RPMI8226 (cell line): ENCODE measurements at places on chromosomes 6 and 20.

DNA sequence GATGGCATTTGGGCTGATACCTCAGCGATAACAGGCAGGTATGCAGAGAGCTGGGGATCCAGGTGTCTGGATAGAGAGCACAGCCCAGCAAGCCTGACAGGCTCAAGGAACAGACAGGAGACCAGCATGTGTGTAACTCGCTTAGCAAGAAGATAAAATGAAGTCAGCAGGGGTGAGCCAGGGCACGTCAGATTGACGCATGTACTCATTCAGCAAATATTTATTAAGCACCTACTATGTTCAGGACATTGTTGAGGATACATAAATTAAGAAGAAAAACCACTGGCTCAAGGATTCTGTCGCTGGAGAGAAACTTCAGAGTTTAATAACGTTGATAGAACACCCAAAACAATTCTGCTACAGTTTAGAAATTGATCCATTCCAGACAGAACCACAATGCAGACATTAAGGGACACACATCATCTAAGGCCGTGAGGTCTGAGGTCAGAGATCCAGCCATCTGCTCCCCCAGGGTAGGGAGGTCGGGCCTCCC is 1.0 kb upstream of the DUSP22 start:
- peak; percentile 93 for DNase-seq

GRCh38 chr6:41940759-41941279 is 789 bp downstream of the CCND3 start:
- DNase-seq: peak; percentile 39

DNA sequence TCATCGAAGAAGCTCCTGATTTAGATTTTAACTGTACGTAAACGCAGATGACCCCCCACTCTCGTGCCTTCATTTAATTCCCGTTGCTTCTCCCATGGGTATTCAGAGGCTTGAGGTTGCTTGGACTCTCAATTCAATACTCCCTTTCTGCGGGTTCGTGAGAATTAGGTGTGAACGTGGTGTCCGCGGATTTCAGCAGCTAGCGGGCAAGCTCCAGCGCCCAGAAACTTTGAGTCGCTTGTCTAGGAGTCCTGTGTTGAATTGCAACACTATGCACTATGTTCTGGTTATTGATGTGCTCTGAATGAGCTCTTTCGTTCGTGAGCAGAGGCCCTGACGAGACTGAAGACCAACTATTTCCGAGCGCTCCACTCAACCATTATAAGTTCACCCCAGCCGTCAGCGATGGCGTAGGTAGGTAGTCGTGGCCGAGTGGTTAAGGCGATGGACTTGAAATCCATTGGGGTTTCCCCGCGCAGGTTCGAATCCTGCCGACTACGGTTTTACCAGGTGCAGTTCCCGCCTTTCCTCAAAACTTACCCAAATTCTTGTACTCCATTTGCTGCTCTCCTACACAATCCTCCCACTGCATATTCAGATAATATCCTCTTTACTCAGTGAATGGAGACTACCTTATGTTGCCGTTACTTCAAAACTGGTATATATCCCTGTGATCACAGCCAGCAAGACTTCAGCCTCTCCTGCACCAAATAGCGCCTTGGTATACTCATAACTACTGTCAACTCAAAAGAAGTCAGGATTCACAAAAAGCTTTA is 72.6 kb upstream of the ZNF184 start:
- DNase-seq: peak; percentile 85

DNA sequence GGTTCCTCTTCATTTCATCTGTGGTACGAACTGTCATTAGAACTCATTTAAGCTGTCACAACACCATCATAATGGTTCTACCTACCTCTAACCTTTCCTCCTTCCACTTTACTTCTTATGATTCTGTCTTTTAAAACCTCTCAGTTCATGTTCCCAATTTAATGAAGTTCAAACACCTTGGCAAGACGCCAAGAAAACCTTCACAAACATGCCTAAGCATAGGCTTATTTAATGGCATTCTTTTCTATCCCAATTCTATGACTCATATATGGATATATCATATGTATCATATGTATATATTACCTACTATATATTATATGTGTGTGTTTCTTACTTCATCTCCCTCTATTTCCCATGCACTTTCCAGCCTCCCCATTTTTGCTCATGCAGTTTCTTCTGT is 283.4 kb upstream of the TBX18 start:
- no peak for DNase-seq

DNA sequence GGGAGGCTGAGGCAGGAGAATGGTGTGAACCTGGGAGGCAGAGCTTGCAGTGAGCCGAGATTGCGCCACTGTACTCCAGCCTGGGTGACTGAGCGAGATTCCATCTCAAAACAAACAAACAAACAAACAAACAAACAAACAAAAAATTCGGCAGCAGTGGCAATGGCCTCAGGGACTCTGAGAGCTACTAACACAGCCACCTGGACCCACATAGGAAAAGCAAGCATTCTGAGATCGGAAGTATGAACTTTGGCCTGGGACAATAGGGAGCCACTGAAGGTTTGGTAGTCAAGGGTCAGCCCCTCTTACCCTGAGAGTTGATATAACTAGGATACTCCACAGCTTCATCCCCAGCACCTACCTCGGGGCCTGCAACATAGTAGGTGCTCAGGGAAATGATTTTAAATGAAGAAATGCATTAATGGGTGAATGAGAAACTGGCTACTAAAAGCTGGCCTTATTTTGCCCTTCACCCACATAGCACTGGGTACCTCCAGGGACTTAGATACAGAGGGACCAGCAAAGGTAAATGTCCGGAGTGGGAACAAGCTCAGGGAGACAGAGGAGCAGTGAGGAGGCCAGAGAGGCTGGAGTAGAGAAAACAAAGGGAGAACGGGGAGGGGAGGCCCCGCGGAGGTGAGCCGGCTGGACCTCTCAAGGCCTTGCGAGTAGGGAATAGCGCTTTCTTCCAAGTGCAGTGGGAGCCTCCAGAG is 46.6 kb upstream of the PTGIS start:
- no peak for DNase-seq

DNA sequence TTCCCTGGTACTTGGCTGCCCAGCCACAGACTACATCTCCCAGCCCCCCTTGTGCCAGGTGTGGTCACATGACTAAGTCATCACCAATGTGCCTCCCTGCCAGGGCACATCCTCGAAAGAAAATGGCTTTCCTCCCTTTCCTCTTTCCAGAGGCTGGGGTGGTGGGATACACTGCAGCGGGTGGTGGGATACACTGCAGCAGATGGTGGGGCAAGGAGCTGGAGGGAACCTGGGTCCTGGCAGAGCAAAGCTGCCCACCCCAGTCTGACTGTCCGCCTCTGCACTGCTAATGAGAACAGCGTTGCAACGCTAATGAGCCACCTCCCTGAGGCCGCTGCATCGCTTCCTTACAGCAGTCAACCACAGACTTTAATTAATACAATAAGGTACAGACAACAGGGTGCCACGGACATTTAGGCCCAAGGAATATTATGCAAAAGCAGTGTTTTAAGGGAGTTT is 125.3 kb downstream of the PREX1 start:
- DNase-seq: no peak
